ENCODE measurements at places on chromosomes 16 and 17.
A peak's percentile ranks its signal among the peaks of the same experiment; 100 is the strongest.

DNA sequence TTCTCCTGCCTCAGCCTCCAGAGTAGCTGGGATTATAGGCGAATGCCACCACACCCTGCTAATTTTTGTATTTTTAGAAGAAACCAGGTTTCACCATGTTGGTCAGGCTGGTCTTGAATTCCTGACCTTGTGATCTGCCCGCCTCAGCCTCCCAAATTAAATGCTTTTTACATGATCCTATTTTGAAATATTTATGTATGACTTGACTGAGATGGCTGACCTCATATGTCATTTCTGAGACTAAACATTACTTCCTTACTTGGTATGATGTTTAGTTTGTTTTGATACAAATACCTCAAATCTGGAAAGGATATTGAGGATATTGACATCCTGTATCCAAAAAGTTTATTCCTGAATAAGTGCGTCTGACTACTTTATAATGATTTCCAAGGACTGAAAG lies 11.9 kb downstream of the CALCOCO2 start:
- no peak for DNase-seq

GRCh38 chr16:81481207-81481821 lies 36.7 kb downstream of the CMIP start:
- peak; percentile 93 for DNase-seq

DNA sequence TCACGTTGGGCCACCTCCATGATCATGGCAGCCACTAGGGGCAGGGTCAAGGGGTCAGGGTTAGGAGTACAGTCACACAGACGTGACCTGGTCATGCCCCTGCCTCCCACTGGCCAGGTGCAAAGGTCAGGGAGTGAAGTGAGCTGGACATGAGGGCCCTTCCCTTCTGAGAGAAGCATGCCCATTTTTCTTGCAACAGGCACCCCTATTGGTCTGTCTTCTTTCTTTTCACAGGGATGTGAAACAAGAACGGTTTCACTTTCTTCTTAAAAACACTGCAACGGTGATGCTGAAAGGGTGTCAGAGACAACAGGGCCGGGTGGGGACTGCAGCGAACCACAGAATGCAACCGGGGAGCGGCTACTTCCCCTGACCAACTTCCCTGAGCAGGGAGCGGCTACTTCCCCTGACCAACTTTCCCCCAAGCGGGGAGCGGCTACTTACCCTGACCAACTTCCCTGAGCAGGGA lies 52.1 kb upstream of the DOC2B start:
- peak; percentile 73 for DNase-seq

- DNase-seq, result no peak
These were observed 31.9 kb downstream of the RANBP10 start for GRCh38 chr16:67774457-67774853.

DNA sequence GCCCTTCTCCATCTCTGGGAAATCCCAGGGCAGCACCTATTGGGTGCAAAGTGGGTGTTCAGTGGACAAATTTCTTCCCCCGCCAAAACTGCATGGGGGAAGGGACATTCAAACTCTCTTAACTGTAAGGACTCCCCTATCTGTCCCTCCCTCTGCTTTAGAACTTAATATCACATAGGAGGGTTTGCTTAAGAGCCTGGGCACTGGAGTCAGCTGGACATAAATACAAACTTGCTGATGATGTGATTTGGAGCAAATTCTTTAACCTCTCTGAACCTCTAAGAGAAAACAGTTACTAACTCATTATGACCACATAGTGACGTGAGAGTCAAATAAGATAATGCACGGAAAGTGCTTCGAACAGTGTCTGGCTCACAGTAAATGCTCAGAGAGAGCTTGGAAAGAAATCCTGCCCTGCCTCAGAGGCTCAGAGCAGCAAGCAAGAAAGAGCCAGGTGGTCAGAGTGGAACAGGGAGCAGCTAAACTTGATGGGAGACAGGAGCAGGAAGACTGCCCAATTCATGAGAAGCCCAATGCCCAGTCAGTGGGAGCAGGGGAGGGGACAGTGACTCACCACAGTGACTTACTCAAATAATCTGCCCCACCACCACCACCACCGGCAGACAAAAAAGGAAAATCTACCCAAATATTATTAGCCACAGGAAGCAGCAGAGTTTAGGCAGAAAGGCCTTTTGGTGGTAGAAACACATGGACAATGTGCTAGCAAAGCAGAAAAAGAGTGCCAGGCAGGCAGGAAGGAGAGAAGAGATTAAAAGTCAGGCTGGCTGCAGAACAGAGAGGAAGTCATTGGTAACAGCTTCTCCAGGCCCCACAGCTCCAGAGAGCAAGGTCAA lies 23.9 kb upstream of the CCL1 start:
- DNase-seq, result peak; percentile 47

GRCh38 chr17:54920819-54921218 lies 20.2 kb downstream of the TOM1L1 start:
- no peak for DNase-seq

GRCh38 chr16:83717308-83717707 lies 90.5 kb upstream of the HSBP1 start:
- no peak for DNase-seq

GRCh38 chr16:12201216-12201615 lies 224.7 kb downstream of the SNX29 start:
- no peak for DNase-seq

- no peak for DNase-seq
These were observed 62.4 kb upstream of the FA2H start for GRCh38 chr16:74837056-74837455.

GRCh38 chr16:21159281-21159951 lies 942 bp downstream of the LDAF1 start:
- DNase-seq, result peak; percentile 84

DNA sequence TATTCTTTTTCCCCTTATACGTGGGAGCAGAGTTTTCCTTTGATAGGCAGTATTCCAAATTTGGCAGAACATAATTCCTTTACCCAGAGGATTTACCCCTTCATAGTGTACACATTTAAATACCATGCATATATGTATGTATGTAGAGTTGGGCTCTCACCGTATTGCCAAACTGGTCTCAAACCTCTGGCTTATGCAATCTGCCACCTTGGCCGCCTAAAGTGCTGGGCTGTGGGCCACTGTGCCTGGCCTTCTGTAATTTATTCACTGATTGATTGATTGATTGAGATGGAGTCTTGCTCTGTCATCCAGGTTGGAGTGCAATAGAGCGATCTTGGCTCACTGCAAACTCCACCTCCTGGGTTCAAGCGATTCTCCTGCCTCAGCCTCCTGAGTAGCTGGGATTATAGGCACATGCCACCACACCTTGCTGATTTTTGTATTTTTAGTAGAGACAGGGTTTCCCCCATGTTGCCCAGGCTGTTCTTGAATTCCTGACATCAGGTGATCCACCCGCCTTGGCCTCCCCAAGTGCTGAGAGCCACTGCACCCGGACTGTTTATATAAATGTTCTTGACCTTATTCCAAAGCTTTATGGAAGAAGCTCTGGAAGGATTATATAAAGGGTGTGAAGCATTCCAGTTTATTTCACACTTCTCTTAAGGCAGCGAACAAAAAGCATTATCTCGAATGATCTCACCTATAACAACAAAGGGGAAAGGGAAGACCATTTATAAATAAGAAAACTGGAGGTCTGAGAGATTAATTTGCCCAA lies 14.9 kb downstream of the GLG1 start:
- DNase-seq, result no peak

DNA sequence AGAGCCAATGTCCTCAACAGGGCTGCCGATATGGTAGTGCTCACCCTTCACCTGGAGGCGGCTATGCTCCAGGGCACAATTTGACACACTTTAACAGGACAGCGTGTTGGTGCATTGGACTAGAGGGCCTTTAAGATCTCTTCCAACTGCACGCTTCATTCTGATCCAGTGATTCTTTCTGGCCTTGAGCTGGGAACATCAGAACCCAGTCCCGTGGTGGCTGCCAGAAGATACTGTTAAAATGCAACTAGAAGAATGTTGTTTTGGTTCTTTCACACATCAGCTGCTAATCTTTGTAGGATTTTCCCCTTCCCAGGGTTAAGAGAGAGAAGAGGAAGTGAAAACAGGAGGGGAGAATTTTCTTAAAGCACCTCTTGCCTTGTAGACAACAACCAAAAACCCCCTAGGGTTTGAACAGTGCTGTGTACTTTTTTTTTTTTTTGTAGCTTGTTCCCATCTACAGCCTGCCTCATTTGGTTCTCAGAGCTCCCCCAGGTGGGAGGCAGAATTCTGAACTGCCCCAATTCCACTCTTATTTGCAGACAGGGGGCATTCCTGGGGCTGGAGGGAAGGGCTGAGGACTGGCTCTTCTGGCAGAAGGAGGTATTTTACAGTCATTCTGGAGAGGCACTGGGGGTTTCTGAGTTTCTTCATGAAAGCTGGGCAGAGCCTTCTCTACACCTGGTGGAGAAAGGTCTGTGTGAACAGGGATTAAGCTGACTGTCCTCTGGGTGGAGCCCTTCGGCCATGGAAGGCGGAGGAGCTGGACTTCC lies 32.4 kb downstream of the SMARCE1 start:
- no peak for DNase-seq

GRCh38 chr16:86991679-86992078 lies 325.5 kb downstream of the C16orf95 start:
- DNase-seq, result no peak

- no peak for DNase-seq
These were observed 11.1 kb downstream of the PMM2 start for GRCh38 chr16:8808613-8809353.

- DNase-seq, result peak; percentile 83
These were observed 1.8 kb downstream of the C16orf54 start for GRCh38 chr16:29743827-29744531.

DNA sequence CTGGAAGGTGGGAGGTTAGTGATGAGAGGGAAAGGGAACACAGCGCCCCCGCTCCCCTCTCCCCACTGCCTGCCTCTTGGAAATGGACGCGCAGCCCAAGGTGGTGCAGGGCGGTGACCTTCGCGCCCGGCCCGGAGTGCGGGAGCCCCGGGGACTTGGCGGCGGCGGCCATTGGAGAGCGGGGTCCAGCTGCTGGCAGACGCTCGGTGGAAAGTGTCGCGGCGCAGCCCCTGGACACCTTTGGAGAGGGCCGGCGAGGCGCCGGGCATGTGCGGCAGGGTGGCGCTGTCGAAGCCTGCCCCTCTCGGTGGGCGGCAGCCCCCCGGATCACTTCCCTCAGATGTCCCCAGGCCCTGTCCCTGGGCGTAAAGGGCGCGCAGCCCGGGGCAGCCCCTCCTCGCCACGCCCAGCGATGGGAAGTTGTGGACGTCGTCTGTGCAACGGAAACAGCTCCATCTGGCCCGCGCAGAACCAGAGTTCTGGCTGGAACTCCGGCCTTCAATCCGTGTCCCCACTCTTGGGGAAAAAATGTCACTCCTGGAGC lies 16.7 kb downstream of the SALL1 start:
- no peak for DNase-seq

DNA sequence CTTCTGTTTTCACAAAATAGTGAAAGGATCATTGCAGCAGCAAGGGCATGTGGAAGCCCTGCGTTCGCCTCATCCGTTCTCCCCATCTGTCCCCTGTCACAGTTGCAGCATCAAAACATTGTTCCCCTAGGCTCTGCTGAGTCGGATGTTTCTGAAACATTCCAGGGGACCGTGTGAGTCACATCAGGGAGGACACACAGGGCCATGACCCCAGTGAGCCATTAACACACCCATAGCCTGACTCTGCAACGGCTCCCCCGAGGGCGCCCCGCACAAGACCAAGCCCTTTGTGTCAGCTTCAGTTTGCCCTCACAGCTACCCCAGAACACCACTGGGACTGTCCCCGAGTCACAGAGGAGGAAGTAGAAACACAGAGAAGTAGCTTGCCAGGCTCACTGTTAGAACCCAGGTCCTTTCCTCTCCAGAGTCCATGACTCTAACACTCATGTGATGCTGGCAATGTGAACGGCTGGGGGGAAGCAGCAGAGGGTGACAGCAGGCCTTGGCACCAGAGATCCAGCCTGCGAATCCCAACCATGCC lies 63.3 kb upstream of the HSBP1 start:
- DNase-seq, result peak; percentile 81

GRCh38 chr17:48726114-48726915 lies 2.2 kb downstream of the HOXB13 start:
- DNase-seq, result no peak

DNA sequence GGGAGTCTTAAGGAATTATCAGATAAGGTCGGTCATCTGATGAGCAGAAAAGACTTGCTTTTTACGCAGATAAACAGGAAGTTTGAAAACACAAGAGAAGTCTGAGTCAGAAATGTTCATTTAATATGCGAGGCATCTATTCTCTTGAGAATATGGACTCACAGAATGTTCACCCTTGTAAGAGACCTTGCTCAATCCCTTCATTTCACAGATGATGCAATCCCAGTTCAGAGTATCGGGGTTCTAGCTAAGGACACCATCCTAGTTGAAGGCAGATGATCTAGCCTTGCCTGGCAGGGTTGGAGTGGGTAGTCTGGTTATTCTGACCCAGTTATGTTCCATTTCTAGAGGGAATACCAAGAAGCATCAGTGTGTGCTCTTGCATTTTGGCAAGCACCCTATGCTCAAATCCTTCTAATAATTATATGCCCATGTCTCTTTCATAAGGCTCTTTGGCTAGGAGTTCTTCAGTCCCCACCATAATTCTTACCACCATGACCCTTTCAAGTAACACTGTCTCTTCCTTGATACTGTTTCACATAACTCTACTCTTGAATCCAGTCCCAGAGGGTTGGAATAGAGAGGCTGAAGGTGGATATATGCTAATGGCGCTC lies 42.5 kb downstream of the YPEL2 start:
- DNase-seq, result no peak

DNA sequence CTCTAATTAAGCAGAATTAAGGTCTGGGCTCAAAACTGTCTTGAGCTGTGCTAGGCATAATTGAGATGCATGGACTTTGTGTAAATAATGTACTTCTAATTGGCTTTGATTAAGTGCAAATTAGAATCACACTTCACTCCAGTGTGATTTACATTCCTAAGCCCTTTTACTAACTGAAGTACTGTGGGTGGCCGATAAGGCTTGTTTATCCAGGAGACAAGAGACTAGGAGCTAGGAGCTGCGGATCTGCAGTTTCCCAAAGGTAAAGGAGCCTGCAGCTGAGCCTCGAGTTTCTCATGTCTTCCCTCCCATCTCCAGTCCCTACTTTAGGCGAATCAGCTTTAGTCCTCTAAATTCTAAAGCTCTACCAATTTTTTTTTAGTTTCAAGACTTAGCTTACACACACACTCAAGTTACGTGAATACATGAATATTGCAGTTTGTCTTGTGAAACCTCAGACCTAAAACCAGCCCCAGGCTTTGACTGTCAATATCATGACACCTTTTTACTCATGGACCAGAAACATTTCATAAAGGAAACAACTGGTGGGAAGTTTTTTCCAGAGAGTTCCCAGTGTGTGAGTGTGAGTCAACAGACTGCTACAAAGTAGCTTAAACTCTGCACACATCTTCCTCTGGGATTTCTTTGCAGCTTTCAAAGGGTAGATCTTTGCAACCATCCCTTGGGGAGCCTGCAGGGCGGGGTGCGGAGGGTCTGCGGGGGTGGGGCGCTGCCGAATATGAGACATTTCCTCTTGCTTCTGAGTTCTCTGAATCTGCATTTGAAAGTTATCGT lies 113.9 kb upstream of the TBX2 start:
- no peak for DNase-seq

Measured in spleen (tissue), 13 donors.